ENCODE measurements at places on chromosomes 5 and 9.

DNA sequence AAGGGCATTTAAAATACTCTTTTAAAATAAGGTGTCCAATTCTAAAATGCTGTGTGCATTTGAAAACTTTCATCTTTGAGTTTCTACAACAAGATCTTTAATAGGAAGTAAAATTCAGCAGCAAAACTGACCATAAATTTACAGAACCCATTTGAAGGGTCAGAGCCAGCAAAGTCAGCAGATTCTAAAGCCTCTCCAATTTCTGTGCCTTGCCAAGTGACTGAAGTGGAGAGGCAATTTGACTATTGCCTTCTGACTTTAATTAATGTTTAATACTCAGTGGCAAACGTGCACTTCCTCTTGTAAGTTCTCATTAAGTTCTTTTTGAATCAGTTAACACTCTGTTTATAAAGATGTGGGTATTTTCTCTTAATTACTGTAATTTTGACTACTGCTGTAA lies 155.2 kb downstream of the BAAT start:
- DNase-seq, result no peak

DNA sequence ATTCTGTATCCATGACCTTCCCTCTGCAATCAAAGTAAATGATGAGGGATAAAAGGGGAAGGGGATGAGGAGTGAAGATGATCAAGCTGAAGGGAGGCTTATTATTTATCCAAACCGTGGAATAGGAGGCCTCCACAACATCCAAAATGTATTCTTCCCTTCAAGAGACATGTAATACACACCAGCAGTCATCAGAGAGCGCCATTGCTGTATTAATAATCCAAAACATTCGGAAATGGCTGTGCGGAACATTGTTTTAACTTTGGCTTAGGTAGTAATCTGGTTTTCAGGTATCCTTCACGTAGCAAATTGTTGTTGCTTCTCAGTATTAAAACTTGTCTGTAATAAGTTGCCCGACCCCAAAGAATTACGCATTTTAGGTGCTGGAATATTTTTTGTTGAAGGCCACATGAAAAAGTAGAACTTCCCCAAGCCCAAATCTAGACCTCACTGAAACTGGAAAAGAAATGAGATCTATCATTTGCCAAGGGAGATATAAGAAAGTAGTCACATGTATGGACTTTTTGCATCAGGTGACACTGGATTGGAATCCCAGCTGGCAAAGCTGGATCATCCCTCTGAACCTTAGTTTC lies 2.6 kb upstream of the BOD1 start:
- DNase-seq, result peak; percentile 61

GRCh38 chr9:15277400-15278090 lies 29.5 kb downstream of the TTC39B start:
- no peak for DNase-seq

DNA sequence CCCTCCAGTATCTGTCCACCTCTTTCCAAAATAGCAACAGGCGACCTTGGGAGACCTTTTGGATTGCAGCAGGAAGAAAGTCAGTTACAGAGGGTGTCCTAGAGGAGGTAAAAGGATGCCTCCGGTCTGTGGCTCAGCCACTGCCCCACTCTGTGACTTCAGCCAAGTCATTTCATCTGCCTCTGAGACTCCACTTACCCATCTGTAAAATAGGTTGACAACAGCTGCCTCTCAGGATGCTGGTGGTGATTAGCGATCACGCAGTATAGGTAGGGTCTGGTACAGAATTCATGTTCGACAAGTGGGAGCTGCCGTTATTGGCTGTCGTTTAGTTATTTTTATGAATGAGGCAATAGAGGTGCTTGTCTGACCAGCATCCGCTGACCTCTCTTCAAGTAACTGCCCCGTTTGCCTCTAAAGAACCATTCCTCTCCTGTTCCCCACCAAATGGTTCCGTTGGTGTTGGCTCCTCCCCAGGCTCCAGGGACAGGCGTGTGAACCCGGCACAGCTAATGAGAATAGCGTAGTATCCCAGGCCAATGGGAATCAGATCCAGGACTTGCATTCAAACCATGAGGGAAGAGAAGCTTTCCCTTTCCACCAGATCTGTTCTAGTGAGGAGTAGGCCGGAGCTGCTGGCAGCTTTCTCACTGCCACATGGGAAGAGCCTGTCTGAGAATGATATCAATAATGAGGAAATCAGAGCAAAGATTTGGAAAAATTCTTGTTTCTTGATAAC lies 64.1 kb downstream of the SMIM23 start:
- DNase-seq, result no peak

- no peak for DNase-seq
Measured at GRCh38 chr5:68194386-68194785, 21.2 kb upstream of the PIK3R1 start.

- no peak for DNase-seq
Measured at GRCh38 chr5:3694819-3695218, 99.2 kb downstream of the IRX1 start.

- DNase-seq, result no peak
Measured at GRCh38 chr9:2253636-2254580, 238.8 kb downstream of the SMARCA2 start.

DNA sequence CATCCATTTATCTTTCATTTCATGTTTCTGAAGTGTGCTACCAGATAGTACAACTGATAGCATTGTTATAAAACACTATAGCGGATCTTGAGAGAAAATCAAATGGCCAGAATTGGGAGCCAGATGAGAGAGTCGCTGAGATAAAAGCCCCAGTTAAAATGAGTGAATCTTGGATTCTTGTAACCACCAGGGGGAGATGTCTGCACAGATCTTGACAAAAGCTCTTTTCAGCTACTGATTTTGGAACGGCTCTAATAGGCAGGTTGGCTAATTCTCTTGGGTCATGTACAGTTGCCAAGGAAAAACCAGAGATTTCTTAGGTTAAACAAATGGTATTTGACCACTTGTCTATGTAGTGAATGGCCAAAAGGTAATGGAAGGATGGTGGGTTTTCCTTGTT lies 21.7 kb downstream of the F2RL2 start:
- DNase-seq, result no peak

DNA sequence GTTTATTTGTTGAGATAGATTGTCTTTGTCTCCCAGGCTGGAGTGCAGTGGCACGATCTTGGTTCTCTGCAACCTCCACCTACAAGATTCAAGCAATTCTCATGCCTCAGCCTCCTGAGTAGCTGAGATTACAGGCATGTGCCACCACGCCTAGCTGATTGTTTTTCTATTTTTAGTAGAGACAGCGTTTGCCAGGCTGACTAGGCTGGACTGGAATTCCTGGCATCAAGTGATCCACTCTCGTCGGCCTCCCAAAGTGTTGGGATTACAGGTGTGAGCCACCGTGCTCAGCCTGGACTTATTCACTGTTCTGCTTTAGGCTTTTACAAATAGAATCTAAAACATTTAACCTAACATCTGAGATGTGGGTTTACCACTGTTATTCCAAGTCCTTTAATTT lies 91.3 kb downstream of the COMMD10 start:
- DNase-seq, result no peak

GRCh38 chr9:4706971-4707622 lies 27.7 kb downstream of the CDC37L1 start:
- DNase-seq, result no peak

DNA sequence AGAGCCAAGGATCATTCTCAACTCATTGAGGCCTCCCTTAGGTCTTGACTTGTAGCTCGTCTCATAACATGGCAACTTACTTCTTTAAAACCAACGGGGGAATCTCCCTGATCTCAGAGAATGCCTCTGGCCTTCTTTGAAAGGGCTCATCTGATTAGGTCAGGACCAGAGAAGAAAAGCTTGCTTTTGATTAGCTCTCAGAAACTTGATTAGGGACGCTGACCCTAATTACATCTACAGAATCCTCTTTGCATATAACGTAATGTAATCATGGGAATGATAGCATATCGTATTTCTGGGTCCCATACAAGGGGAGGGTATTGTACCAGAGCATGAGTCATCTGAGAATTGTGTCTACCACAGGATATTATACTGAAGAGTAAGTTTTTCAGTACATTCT lies 125.1 kb upstream of the SH3GL2 start:
- no peak for DNase-seq

DNA sequence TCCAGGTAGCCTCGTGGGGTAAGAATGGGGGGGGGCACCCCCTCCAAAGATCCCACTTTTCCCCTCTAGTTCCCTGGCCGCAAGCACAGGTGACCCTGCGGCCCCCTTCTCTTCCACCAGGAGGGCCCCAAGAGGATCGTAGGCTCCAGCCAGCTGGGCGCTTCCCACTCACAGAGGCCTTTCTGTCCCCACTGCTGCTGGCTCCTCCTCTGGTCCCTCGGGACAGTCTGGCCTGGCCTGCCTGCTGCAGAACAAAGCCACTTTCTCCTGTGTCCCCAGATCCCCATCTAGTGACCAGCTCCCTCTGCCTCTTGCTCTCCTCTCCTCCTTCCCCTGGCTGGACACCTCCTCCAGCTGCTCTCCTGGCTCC lies 534 bp upstream of the SAPCD2 start:
- DNase-seq, result no peak

- DNase-seq, result peak; percentile 71
Measured at GRCh38 chr9:38026021-38026809, 42.8 kb downstream of the SHB start.

DNA sequence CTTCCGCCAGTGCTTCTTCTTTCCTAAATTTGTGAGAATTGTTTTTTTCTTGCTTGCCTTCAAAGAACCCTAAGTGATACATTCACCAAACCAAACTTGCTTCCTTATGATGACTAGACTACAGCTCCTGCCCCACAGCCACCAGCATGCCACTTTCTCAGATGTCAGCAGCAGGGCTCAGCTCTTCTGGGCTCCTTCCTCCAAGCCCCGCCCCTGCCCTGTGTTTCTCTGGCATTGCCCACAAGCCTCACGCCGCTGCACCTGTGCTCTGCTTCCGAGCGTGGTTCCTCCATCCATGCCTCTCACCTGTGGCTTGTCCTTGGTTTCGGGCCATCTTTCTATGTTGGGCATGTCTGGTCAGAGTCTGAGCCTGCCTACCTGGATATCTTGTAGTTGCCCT lies 10.6 kb downstream of the UNC5A start:
- no peak for DNase-seq

DNA sequence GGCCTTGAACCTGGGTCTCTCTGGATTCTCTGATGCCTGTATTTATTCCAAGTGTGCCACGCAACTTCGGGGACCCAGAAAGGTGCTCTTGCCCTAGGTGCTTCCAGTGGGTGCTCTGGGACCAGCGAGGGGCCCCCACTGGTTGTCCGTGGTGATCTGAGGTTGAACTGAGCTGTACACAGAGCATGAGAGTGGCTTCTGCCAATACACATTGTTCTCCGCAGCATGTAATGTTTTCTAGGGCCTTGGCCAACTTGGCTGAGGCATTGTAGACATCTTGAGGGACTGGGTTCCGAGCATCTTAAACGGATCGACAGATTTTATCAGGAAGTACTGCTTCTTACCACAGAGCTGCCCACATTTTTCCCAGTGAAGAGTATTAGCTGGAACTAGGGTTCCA lies 117.9 kb downstream of the MTX3 start:
- DNase-seq, result no peak

- no peak for DNase-seq
Measured at GRCh38 chr9:120882935-120883607, 6.1 kb upstream of the PHF19 start.

DNA sequence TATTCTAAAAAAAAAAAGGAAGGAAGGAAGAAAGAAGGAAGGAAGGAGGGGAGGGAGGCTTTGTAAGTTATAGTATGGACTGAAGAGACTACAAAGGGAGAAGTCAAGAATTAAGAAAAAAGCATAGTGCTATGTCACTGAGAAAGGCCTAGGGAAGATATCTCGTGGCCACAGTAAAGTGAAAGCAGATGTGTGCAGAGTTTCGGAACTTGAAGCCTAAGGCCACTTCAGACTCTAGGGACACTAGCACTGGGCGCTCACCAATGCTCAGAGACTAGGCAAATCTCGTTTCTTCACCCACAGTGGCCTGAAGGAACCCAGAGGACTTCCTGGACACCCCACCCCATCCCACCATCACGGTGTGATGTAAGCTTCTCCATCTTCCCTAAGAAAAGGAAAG lies 181.4 kb upstream of the TRPM3 start:
- DNase-seq, result no peak

- no peak for DNase-seq
Measured at GRCh38 chr5:39624890-39625289, 200.1 kb upstream of the DAB2 start.

DNA sequence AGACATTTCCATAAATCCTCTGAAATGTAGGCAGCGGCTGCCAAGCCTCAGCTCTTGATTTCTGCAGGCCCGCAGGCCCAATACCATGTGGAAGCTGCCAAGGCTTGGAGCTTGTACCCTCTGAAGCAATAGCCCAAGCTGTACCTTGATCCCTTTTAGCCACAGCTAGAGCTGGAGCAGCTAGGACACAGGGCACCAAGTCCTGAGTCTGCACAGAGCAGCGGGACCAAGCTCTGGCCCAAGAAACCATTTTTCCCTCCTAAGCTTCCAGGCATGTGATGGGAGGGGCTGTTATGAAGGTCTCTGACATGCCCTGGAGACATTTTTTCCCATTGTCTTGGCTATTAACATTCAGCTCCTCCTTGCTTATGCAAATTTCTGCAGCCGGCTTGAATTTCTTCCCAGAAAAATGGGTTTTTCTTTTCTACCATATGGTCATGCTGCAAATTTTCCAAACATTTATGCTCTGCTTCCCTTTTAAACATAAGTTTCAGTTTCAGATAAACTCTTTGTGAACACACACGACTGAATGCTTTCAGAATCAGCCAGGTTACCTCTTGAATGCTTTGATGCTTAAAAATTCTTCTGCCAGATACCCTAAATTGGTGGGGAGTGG lies 14.4 kb upstream of the ZFR start:
- no peak for DNase-seq

- DNase-seq, result no peak
Measured at GRCh38 chr5:179287071-179287470, 58.2 kb downstream of the ADAMTS2 start.

GRCh38 chr5:84372066-84372695 lies 12.5 kb downstream of the EDIL3 start:
- no peak for DNase-seq

DNA sequence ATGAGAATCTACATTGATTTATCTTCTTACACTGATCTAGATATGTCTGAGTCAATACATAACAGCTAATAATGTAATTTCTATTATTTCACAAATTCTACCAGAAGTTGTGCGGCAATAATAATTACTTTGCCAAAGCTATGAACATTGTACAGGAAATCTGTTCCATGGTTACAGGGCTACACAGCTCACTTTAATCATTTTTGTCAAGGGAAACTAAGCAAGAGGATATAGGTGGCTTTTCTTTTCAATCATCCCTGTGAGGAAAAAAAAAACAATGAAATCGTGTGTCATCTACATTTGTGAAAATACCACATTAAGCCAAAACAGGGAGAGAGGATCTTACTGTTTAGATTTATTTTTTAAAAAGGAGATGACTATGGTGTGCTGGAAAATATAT lies 717.4 kb downstream of the NR2F1-AS1 start:
- DNase-seq, result no peak

GRCh38 chr5:80246995-80247729 lies 8.7 kb downstream of the SERINC5 start:
- peak; percentile 89 for DNase-seq

All from Panc1 (cell line).